ENCODE measurements at places on chromosomes 2 and 18.

DNA sequence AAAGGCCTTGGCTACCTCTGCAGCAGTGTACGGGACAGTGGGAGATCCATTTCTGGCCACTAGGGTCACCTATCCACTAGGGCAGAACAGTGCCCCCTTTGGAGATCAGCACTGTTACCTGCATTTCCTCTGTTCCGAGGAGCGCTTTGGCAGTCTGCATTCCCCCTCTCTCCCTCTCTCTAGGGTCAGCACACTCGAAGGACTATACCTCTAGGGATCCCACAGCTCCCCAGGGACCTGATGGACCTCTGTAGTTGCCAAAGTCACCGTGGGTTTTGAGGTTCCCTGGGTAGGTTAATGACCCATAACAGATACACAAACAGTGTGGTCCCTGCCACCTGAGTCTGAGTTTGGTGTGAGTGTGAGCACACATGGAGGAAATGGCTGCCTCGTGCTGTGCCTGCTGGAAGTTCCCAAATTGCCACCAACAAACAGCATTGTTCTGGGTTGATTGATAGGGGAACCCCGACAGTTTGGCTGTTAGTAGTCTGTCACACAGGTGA is 99.8 kb upstream of the VWC2L start:
- H3K4me1 ChIP-seq = no peaks in the 10 kb centered on the region
- DNase-seq = no peak
- H3K36me3 ChIP-seq = no peaks in the 10 kb centered on the region
- no peaks in the 10 kb centered on the region for H3K27me3 ChIP-seq
- H3K27ac ChIP-seq = no peak overlapping the region
- H3K4me3 ChIP-seq = no peak overlapping the region

DNA sequence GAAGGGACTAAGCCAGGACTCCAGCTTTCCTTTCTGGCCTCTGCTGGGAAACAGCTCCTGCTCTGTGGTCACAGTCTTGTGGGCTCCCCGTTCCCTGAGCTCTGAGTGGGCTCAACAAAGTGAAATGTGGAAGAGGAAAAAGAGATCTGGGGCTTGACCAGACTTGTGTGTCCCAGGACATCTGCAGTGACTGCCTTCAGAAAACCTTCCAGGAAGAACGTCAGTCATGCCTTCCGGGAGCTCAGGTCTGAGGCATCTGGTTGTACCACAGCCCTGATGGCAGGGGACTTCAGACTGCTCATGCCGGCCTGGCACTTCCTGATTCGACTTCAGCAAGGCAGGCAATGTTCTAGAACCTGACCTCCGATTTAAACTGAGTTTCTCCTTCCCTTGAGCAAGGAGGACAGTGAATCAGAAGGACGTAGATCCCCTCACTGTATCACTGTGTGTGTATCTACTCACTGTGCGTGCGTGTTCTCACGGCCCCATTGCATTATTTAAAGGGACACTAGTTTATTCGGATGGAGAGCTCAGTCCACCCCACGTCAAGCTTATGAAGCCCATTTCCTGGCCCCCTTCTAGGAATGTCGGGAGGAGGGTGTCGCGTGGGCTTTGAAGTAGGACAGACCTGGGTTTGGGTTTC is 548 bp upstream of the FBLN7 start:
- peak overlapping the region; percentile 40 for H3K4me3 ChIP-seq
- H3K4me1 ChIP-seq = peaks cover 3% of the 10 kb centered on the region
- H3K27ac ChIP-seq = no peak overlapping the region
- H3K36me3 ChIP-seq = no peaks in the 10 kb centered on the region
- peaks cover 6% of the 10 kb centered on the region for H3K27me3 ChIP-seq

- peaks cover 26% of the 10 kb centered on the region for H3K36me3 ChIP-seq
- H3K4me1 ChIP-seq = no peaks in the 10 kb centered on the region
- no peak overlapping the region for H3K27ac ChIP-seq
- no peaks in the 10 kb centered on the region for H3K27me3 ChIP-seq
These were observed 48.9 kb downstream of the DYNC1I2 start for GRCh38 chr2:171735991-171736710.

- H3K27ac ChIP-seq = no peak overlapping the region
- no peak for DNase-seq
- H3K27me3 ChIP-seq = no peaks in the 10 kb centered on the region
- no peaks in the 10 kb centered on the region for H3K4me1 ChIP-seq
- no peak overlapping the region for H3K4me3 ChIP-seq
These were observed 306.0 kb downstream of the TDRD15 start for GRCh38 chr2:21429747-21430146.

- H3K27ac ChIP-seq = peak overlapping the region; percentile 63
- no peaks in the 10 kb centered on the region for H3K27me3 ChIP-seq
- peak; percentile 21 for DNase-seq
- H3K4me1 ChIP-seq = peaks cover 10% of the 10 kb centered on the region
- peak overlapping the region; percentile 89 for H3K4me3 ChIP-seq
These were observed 675 bp downstream of the PRKD3 start for GRCh38 chr2:37323781-37324535.

DNA sequence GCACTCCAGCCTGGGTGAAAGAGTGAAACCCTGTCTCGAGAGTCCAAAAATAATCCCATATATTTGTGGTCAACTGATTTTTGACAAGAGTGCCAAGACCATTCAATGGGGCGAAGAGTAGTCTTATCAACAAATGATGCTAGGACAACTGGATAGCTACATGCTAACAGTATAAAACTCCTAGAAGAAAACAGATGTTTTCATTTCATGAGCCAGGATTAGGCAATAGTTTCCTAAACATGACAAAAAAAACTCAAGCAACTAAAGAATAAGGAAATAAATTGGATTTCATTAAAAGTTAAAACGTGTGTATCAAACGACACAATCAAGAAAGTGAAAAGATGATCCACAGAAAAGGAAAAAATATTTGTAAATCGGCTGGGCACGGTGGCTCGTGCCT is 6.3 kb downstream of the LIMS2 start:
- H3K36me3 ChIP-seq = no peaks in the 10 kb centered on the region
- no peaks in the 10 kb centered on the region for H3K4me1 ChIP-seq
- no peak overlapping the region for H3K4me3 ChIP-seq
- peaks cover 19% of the 10 kb centered on the region for H3K27me3 ChIP-seq
- DNase-seq = no peak
- H3K27ac ChIP-seq = no peak overlapping the region

DNA sequence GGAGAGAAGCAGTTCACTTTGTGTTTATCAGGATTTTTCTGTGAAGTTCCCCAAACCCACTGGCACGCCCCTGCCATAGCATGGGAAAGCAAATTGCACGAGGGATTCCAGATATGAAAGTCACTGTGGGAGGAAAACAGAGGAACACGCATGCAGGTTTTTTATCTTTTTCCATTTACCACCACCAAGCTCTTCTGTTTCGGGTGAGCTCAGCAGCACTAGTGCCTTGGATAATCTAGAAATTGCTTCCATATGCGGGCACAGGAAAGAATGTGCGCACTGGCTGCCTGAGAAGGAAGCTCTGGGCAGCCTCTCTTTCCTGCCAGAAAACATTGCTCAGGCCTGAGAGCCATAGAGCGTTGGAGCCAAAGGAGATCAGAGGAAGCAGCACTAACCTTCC is 65.9 kb upstream of the WIPF1 start:
- H3K4me3 ChIP-seq = no peak overlapping the region
- no peak overlapping the region for H3K27ac ChIP-seq
- no peaks in the 10 kb centered on the region for H3K36me3 ChIP-seq
- DNase-seq = no peak
- H3K4me1 ChIP-seq = no peaks in the 10 kb centered on the region

- peak overlapping the region; percentile 49 for H3K27ac ChIP-seq
- peaks cover 37% of the 10 kb centered on the region for H3K4me1 ChIP-seq
- DNase-seq = peak; percentile 24
- no peaks in the 10 kb centered on the region for H3K36me3 ChIP-seq
- H3K4me3 ChIP-seq = no peak overlapping the region
These were observed 134.8 kb downstream of the EIPR1 start for GRCh38 chr2:3242747-3243369.

- H3K4me3 ChIP-seq = no peak overlapping the region
- H3K27me3 ChIP-seq = no peaks in the 10 kb centered on the region
- no peaks in the 10 kb centered on the region for H3K36me3 ChIP-seq
- H3K4me1 ChIP-seq = no peaks in the 10 kb centered on the region
These were observed 147.0 kb upstream of the ACAA2 start for GRCh38 chr18:49960376-49960775.

DNA sequence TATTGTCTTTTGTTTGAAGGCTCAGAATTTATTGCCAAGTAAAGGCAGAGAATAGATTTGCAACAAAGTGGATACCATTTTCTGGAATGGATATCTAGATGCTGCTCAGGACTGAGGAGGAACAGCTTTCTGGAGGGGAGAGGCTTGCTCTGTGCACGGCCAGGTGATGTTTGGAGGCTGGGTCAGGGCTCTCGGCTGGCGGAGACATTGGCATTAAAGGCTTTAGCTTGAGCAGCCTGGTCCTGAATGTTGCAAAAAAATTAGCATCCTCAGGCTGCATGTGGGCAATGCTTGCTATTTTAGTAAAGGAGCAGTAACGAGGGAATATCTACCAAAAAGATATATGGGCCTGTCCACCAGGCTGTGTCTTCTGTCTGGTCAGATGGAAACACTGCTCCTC is 20.4 kb downstream of the RNF144A start:
- no peak for DNase-seq
- H3K27me3 ChIP-seq = no peaks in the 10 kb centered on the region
- H3K4me1 ChIP-seq = peaks cover 4% of the 10 kb centered on the region
- H3K27ac ChIP-seq = no peak overlapping the region
- peaks cover 11% of the 10 kb centered on the region for H3K36me3 ChIP-seq
- H3K4me3 ChIP-seq = no peak overlapping the region

- no peaks in the 10 kb centered on the region for H3K4me1 ChIP-seq
- no peaks in the 10 kb centered on the region for H3K36me3 ChIP-seq
- no peaks in the 10 kb centered on the region for H3K27me3 ChIP-seq
- DNase-seq = no peak
- H3K4me3 ChIP-seq = no peak overlapping the region
These were observed 54.3 kb downstream of the GULP1 start for GRCh38 chr2:188345831-188346458.

DNA sequence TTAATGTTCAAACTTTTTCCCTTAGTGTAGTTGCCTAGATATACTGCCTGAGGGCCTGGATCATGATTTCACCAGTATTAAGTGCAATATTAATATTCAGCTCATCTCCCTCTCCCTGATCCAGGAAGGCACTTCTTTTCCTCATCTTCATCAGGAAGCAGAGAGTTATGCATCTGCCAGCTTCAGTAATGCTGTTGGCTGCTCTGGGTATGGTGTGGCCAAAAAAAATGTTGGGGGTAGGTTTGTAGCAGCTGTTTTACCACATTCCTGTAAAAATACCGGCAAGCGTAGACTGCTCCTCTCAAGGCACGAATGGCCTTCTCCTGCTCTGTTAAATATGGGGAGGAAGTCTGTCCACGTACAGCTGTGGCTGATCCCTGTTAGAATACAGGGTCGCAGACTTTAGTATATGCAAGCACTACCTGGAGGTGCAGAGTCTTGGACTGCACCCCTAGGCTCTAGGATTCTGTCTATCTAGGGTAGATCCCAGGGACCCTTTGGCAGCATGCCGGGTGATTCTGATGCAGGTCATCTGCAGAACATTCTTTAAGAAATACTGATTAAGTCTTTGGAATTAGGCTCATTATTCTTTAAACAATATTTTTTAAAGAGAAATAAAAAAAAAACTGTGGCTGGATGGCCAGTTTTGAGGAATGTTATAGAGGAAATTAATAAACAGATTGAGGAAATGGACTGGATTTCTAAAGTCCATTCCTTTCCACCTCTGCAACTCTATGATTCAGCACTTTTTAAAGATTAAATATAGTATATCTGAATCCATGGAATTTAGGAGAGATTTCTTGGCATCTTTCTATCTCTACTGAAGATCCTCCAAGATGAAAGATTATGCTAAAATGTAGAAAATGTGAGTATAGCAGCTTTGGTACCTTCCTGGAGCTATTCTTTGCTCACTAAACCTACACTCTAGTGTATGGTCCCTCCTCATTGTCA is 21.0 kb upstream of the GLS start:
- no peak overlapping the region for H3K27ac ChIP-seq
- no peaks in the 10 kb centered on the region for H3K36me3 ChIP-seq
- no peaks in the 10 kb centered on the region for H3K27me3 ChIP-seq
- H3K4me3 ChIP-seq = no peak overlapping the region
- no peak for DNase-seq

DNA sequence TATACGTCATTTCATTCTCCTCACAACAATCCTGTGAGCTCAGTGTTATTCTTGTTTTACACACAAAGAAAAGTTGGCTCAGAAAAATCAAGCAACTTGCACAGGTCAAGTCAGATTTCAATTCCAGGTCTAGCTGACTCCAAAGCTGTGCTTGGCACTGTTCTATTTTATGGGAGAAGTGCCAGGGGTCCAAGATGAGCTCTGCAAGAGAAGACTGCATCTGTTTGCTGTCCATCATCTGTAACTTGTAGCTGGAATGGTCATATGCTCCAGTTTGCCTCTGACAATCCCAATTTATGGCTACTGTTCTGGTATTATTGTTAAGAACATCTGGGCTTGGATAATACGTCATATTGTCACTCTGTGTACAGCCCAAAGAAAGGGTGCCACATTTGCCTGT is 28.9 kb downstream of the KCNF1 start:
- DNase-seq = no peak
- H3K4me3 ChIP-seq = no peak overlapping the region
- H3K27ac ChIP-seq = no peak overlapping the region
- H3K27me3 ChIP-seq = no peaks in the 10 kb centered on the region
- H3K36me3 ChIP-seq = no peaks in the 10 kb centered on the region

DNA sequence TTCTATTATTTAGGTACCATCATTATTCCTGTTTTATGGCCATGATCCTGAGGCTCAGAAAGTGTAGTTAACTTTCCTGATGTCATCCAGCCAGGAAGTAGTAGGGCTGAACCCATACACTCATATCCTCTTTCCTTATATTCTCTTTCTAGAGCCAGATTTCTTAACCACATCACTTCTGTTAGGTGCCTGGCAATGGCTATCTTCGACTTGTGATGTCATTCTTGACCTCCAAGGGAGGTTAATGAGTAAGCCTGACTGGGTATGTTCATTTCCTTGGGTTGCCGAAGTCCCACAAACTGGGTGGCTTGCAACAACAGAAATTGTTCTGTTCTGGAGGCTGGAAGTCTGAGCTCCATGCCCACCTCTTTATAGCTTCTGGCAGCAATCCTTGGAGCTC is 43.4 kb downstream of the ITGB6 start:
- H3K4me3 ChIP-seq = no peak overlapping the region
- no peak overlapping the region for H3K27ac ChIP-seq
- H3K27me3 ChIP-seq = no peaks in the 10 kb centered on the region

GRCh38 chr2:166344286-166345113 is 31.2 kb downstream of the SCN9A start:
- H3K27ac ChIP-seq = no peak overlapping the region
- no peak for DNase-seq
- no peak overlapping the region for H3K4me3 ChIP-seq
- H3K4me1 ChIP-seq = no peaks in the 10 kb centered on the region
- H3K27me3 ChIP-seq = no peaks in the 10 kb centered on the region

DNA sequence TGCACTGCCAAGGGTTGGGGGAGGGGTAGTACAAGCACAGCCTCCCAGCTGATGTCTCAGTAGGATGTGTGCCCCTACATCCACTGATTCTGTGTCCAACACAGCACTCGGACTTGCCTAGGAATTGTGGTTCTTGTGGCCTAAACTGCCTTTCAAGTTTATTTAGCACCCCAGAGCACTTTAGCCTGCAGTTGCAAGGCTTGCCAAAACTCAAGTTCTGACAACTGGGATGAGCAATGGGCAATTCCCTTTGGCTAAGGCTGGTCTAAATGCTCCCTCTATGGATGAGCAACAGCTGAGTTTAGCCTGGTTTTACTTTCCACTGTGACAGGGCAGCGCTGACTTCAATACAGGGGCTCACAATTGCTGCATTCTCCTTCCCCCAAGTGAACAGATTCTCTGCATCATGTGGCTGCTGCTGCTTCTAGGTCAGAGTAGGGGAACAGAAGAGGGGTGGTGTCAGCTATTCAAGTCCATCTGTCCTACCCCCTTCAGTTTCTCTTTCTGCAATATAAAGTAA is 471.5 kb downstream of the PIK3C3 start:
- no peaks in the 10 kb centered on the region for H3K36me3 ChIP-seq
- H3K4me3 ChIP-seq = no peak overlapping the region
- no peaks in the 10 kb centered on the region for H3K4me1 ChIP-seq
- DNase-seq = no peak
- H3K27ac ChIP-seq = no peak overlapping the region

Measured in effector memory CD4-positive, alpha-beta T cell (primary cell).